ENCODE measurements at places on chromosomes 5 and 9.

DNA sequence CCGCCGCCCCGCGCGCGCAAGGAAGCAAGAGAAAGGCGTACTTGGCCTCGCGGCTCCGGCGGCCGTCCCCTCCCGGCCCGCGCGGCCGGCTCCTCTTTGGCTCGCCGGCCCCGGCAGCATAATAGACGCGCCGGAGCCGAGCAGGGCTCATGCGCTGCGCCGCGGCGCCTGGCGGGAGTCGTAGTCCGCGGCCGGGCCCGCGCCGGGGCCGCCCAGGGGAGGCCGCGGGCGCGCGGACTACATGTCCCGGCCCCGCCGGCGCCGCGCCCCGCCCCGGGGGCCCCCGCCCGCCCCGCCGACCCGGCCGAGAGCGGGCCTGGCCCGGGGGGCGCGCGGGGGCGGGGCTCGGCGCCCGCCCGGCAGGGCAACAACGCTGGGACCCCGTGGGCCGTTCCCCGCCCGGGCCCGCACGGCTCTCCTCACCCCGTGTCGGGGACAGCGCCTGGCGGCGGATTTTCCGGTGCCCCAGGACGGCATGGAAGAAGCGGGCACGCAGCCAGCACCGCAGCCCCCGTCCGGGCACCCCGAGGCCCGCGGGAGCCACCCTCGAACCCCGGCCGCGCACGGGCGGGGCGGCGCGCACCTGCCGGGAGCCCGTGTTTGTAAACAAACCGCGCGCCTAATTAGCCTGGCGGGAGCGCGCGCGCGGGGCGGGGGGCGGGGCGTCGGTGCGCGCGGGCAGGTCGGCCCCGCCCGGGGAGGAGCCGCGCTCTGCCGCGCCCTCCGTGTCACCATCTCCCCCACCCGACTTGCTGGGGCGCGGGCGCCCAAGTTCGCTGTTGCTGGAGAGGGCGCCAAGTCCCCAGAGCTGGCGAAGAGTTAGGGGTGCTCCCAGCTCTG, at the start of gene BRD3:
BRD3 (minus strand) TSS at position 123 of the 840 bp plus-strand sequence. CDS start 14,549 bp downstream, outside the sequence.
- DNase-seq, result peak; percentile 85

DNA sequence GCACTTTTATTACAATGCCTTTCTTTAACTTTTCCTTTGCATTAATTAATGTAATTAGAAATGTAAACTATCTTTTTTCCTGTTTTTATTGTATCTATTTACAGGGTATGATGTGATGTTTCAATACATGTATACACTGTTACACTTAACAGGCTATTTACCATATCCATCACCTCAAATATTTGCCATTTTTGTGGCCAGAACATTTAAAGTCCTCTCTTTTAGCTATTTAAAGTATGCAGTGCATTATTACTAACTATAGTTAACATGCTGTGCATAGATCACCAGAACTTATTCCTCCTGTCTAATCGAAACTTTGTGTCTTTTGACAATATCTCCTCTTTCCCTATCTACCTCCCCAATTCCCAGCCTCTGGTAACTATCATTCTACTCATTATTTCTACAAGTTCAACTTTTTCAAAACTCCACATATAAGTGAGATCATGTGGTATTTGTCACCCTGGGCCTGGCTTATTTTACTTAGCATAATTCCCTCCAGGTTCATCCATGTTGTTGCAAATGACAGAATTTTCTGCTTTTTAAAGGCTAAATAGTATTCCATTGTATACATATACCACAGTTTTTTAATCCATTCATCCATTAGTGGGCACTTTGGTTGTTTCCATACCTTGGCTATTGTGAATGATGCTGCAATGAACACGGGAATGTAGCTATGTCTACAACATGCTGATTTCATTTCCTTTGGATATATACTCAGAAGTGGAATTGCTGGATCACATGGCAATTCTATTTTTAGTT, 32.8 kb downstream of the OR2K2 start:
- DNase-seq, result no peak

DNA sequence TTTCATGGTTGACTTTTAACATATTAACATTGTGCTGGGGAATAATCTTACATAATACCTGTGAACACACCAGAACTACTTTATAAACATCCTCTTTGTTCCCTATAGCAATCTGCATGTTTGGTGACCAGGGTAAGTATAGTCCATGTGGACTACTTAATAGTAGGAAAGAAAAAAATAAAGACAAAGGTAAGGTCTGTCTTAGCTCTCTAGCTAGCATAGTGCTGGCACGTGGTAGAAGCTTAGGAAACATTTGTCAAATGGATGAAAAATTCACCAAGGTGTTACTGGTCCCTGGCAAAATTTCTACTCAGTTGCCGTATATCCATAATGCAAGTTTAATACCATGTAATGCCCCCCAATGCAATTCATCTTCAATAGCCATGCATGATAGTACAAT, 78.6 kb upstream of the ABCA1 start:
- no peak for DNase-seq

DNA sequence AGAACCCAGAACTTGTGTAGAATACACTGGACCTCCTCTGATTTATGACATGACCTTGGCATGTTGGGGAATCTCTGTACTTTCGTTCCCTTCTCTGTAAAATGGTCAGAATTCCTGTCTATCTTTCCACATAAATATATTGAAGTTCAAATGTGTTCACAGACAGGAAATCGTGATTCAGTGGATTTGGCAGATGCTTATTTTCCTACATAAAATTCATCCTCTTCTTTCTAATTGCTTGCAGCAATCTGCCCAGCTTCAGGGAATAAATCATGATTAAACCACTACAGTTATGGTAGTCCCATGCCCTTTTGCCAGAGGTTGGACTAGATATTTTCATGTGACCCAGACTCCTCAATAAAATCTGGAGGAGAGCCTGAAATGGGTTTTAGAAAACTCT, 52.1 kb upstream of the ARL15 start:
- no peak for DNase-seq

- peak; percentile 62 for DNase-seq
Observed at GRCh38 chr5:53429706-53430105, 50.7 kb upstream of the FST start.

DNA sequence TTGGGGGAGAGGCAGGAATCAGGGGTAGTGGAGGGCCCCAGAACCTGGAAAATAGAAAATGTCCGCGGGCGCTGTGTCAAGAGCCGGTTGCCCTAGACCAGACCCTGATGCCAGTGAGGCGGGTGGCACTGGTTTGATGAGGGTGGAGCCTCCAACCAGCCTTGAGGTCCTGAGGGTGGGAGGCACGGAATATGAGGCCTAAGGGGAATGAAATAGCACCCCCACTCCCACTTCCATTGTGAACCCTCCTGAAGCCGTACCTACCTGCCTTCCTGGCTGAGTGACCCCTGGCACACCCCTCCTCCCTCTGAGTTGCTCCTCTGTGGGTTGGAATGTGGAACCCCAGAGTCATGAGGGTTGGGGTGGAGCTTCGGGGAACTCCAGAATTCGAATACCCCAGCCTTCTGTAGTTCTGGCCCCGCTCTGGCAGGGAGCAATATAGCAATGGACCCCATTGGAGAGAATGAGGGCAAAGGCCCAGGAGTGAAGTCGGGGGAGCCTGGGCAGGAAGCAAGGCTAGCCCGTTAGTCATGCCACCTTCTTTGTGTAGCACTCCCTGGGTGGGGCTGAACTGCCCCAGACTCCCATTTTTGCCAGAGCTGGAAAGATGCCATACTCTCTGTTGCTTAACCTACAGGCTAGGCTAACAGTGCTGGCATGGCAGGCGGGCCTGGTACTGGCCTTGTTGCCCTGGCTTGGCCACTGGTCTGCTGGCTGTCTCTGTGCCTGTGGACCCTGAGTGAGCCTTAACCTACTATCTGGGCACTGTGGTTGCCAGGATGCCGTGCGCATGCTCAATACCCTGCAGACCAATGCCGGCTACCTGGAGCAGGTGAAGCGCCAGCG, 1.0 kb downstream of the FPGS start:
- DNase-seq, result no peak

DNA sequence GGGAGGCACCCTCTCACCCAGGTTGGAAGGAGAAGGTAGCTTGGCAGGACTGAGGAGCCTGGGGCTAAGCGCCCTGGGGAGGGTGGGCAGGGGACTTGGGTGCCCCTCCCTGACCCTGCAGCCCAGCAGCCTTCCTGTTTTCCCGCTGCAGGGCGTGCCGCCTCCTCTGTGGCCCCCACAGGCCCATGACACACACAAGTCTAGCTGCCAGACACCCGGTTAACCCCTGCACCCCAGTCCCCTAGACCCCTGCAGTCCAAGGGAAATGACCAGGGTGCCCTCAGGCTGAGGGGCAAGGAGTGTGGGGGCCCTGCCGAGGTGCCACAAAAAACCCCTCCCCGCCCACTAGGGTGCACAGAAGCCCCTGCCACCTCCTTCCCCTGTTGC, 33.0 kb downstream of the GOLGA2 start:
- no peak for DNase-seq

- DNase-seq, result no peak
Observed at GRCh38 chr9:81671880-81672280, 17.5 kb downstream of the TLE1 start.

DNA sequence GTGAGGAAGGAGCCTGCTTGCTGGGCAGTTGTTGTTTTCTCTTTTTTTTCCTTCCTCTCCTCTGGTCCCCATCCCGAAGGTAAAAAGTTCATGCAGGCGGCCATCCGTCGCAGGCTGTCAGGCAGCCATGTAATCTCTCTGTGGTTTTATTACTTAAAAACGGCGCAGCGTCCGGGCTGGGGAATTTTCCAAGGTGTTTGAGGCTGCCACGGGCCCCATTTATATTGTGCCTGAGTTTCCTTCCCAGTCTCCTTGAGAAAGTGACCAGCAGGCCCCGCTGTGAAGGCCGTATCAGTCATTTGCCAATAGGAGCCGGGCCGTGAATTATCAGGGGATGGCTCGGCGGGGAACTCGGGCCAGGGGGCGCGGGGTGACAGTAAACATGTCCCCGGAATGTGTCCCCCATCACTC, 289.7 kb downstream of the PBX3 start:
- no peak for DNase-seq

DNA sequence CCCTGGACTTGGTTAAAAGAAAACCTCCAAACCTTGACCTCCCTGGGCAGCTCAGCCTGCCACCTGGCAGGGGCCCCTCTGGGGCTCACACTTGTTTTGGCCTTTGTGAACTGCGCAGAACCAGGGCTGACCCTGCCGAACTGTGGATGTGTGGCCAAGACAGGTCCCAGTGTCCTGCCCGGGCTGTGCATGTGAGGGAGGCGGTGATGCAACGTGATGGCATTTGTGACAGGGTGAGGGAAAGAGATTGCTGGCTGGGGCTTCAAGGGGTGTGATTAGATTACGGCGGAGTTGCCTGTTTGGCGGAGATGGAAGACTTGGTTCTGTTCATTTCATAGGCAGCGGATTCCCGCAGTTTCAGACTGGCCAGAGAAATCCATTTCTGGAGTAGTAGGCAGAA, 30.4 kb upstream of the NKX2-5 start:
- no peak for DNase-seq

GRCh38 chr5:139158791-139159190, 39.4 kb downstream of the SIL1 start:
- DNase-seq, result no peak

- no peak for DNase-seq
Observed at GRCh38 chr5:16903480-16904300, 32.4 kb downstream of the MYO10 start.

DNA sequence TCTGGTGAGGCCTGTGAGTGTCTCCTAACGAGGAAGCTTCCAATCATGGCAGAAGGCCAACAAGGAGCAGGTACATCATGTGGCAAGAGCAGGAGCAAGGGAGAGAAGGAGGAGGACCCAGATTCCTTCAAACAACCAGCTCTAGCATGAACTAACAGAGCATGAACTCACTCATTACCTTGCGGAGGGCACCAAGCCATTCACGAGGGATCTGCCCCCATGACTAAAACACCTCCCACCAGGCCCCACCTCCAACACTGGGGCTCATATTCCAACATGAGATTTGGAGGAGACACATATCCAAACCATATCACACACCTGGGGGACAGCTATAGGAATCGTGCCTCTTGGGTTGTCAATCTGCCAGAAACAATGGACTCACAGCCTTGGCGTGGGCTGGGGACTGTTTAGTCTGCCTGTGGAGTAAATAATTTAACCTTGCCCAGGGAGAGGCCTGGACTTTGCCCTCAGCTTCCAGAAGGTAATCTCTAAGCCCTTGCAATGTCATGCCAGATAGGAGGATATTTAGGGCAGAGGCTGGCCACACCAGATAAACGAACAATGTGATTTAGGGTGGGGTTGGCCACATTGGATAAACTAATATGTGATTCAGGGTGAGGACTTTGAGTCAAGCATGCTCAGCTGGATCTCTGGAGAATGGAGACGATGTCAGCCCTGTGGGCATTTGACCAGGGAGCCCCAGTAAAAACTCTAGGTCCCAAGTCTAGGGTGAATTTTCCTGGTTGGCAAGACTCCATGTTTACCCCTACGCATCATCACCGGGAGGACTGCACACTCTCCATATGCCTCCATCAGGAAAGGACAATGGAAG, 13.6 kb upstream of the VDAC1 start:
- no peak for DNase-seq

- no peak for DNase-seq
Observed at GRCh38 chr5:157459715-157460599, at the start of gene NIPAL4. TSS of gene NIPAL4 (plus strand) at chr5:157460213. CDS start at chr5:157460321, 108 bp downstream.

- no peak for DNase-seq
Observed at GRCh38 chr5:17400724-17401469, 97.1 kb upstream of the TAF11L2 start.

- DNase-seq, result no peak
Observed at GRCh38 chr5:1391691-1392090, 46.8 kb upstream of the CLPTM1L start.

DNA sequence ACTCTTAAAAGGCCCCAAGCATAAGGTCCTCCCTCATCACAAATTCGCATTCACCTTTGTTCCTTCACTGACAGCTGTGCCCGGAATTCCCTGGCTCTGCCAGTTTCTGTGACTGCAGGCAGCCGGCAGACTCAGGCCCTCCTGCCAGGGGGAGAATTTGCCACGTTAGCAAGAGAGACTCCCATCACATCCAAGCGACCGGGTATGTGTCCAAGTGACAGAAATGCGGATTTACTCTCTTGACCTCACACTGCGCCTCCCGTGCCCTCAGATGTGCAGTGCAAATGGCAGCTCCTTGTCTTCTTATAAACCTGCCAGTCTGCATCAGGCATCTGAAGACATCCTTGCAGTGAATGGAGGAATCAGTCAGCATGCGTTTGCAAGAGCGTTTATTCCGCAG, 187.1 kb upstream of the WWC1 start:
- DNase-seq, result no peak

DNA sequence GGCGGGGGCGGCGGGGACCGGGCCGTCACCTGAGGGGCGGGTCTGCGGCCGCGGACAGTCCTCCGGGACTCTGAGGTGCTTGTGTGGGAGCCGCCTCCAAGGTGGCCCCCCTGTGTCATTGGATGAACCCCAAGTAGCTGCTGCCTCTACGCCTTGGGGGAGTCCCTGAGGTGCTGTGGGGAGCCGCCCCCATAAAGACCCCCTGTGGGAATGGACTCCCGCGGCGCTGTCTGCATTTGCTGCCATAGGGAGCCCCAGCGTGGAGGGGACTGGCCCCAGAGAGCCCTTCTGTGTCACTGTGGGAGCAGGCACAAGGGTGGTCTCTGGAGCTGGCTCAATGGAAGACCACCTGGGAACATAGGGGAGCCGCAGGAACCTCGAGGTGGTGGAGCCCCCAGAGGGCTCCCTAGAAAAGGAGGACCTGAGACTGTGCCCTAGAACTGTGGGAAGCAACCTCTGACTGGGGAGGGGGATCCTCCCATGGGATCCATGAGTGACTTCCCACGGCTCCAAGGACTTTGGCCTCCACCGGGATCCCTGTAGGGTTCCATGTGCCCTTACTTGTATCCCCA, 412 bp downstream of the PHF24 start:
- no peak for DNase-seq

Measured in NCI-H460 (cell line).